ENCODE measurements at places on chromosomes 2 and 18. TPM values are rescaled to one million over a fixed set of nuclear protein-coding genes. Genes with fewer than 3 reads are reported as not detected.

DNA sequence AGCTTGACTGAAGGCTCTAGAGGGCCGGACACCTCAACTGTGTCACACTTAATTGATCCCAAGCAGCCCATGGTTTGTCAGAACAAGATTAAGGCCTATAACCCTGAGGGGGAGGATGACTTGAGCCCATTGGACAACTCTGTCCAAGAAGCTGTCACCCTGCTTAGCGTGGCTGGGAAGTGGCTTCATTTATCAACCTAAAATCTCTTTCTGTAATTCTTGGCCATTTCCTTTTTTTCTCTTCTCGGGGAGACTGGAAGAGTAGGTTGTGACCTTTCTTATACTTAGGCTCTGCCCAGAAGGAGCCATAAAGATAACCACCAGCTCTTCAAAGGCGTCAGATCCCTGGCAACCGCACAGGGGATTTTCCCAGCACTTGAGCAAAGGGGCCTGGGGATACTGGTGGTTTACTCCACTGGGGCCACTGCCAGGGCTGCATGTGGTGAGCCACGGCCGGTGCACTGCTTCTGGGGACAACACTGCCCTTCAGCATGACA is 265.5 kb downstream of the CYRIA start:
- H3K27ac ChIP-seq: no peak overlapping the region
- H3K27me3 ChIP-seq: no peaks in the 10 kb centered on the region
- no peaks in the 10 kb centered on the region for H3K36me3 ChIP-seq
- DNase-seq: no peak

The ZNF804A gene
- total RNA-seq: not detected

The STPG4 gene
- 0.25 TPM for total RNA-seq

GRCh38 chr2:20080428-20080827 is 29.0 kb upstream of the LAPTM4A start:
- no peak overlapping the region for H3K27ac ChIP-seq
- H3K4me3 ChIP-seq: no peak overlapping the region
- H3K27me3 ChIP-seq: peaks cover 3% of the 10 kb centered on the region
- DNase-seq: no peak
- 0 out of 2 replicates have a peak, but pooled peaks cover 6% of the 10 kb centered on the region for H3K4me1 ChIP-seq

DNA sequence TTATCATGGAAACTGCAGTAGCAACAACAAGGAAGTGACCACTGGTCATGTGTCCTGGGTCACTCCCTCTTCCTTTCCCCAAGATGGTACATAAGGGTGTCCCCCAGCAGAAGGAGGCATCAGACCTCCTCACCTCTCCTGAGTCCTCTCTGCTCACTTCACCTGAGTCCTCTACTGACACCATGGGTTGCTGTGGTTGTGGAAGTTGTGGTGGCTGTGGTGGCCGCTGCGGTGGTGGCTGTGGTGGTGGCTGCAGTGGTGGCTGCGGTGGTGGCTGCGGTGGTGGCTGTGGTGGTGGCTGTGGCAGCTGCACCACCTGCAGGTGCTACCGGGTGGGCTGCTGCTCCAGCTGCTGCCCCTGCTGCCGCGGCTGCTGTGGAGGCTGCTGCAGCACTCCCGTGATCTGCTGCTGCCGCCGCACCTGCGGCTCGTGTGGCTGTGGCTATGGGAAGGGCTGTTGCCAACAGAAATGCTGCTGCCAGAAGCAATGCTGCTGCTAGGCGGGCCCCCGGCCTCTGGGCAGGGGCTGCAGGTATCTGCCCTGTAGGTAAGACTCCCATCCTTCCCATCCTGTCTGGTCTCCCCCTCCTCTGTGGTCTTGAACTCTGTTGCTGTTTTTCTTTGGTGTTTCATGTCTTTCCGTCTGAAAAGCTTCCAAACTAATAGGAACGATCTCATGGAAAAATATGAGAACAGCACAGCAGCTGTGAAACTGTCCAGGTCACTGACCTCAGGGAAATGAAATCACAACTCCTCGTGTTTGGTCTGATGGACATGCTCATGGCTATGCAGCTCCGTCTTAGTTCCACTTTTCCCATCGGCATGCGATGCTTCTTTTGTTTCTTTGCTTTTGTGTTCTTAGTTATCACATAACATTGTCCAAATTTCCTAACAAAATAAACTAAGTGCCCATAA is at the start of gene SCYGR4:
SCYGR4 (plus strand) TSS at position 183 of the 915 bp plus-strand sequence; CDS start at position 183, 0 bp downstream.
- H3K36me3 ChIP-seq: no peaks in the 10 kb centered on the region
- H3K4me1 ChIP-seq: peaks cover 7% of the 10 kb centered on the region
- peaks cover 4% of the 10 kb centered on the region for H3K27me3 ChIP-seq
- peak within 1 kb of the TSS; percentile 36 for H3K4me3 ChIP-seq
- H3K27ac ChIP-seq: no peak within 1 kb of the TSS

The ERICH2 gene
- total RNA-seq: not detected

The CNDP2 gene
- 83.3 TPM for total RNA-seq

DNA sequence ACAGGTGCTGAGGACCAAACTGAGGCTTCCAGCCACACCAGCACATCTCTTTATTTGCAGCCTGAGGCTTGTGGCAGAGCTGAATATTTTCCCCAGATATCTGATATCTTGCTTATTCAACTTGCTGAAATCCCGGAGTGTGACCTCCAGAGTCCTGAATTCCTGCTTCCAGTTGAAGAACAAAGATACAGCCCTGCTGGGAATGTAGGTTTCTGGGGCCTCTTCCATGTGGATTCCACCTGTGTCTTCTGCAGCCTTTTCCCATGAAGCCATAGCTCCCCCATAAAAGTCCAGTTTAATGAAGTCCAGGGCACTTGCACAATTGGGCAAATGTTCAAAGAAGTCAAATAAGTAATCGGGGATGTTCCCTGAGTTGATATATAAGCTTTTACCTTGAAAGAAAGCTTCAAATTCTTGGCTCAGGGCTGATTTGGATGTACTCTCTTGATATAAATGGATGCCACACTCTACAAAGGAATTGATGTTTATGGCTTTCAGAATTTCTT is 14.9 kb downstream of the NLRC4 start:
- H3K4me1 ChIP-seq: peaks cover 15% of the 10 kb centered on the region
- DNase-seq: no peak
- H3K36me3 ChIP-seq: no peaks in the 10 kb centered on the region

DNA sequence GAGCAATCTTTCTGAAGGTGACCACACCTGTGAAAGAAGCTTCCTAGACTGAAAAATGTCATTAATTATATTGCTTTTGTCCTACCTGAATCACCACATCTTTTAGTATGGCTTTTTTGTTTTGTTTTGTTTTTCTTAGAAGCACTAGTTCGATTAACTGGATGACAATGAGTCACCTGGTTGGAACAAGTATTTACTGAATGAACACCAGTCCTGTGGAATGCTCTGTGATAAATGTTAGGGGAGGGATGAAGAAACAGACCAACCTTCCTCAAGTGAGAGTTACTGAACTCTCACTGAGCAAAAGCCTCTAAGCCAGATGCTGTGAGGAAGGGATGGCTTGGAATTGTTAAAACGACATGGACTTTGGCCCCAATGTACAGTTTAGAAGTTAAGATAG is 26.8 kb upstream of the DCC start:
- H3K4me1 ChIP-seq: no peaks in the 10 kb centered on the region
- no peak for DNase-seq
- H3K27me3 ChIP-seq: no peaks in the 10 kb centered on the region
- H3K27ac ChIP-seq: no peak overlapping the region
- no peak overlapping the region for H3K4me3 ChIP-seq
- no peaks in the 10 kb centered on the region for H3K36me3 ChIP-seq

DNA sequence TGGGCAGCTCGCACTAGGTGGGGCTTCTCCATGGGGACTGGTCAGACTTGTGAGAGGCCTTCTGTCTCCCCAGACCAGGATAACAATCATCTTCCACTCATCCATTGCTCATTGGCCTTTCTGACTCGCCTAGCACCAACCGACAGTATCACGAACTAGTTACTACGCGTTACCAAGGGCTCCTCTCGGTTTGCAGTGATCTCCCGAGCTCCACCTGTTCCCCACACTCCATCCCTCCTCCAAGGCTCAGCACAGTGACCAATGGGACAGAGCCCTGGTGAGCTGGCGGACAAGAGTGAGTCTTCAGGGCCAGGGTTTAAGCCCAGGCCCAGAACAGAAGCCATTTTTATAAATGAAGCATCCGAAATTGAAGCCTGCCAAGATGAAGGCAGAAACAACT is 42.8 kb upstream of the SMAD7 start:
- peak; percentile 57 for DNase-seq
- peak overlapping the region; percentile 84 for H3K4me3 ChIP-seq
- H3K36me3 ChIP-seq: no peaks in the 10 kb centered on the region
- H3K27ac ChIP-seq: peak overlapping the region; percentile 100
- H3K4me1 ChIP-seq: peaks cover 77% of the 10 kb centered on the region

The ZNF396 gene
- 0.66 TPM for total RNA-seq

DNA sequence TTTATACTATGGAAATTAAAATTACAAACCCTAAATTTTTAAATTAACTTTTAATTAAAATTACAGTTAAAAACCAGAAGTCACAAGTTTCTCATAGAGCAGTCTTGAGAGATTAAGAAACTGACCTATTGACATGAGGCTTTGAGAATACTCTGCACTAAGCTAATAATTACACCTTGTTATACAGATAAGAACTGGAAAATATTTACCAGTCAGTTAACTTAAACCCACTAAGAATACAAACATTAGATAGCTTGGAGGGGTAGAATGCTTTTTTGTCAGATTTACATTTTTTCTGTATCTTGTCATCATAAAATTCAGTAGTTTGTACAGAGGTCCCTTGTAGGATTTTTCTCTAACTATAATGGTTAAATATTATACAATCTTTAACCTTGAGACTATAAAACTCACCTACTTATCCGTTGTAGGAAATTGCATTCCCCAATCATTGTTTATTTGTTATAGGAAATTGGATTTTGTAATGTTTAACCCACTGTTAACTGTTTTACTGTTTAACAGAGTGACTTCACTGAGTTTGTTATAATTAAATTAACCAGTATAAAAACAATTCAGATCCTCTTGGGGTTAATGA is 219.7 kb upstream of the PKDCC start:
- H3K4me1 ChIP-seq: no peaks in the 10 kb centered on the region
- peaks cover 2% of the 10 kb centered on the region for H3K27me3 ChIP-seq
- no peak overlapping the region for H3K4me3 ChIP-seq
- DNase-seq: no peak

- DNase-seq: no peak
- peaks cover 1% of the 10 kb centered on the region for H3K27me3 ChIP-seq
- H3K4me3 ChIP-seq: no peak overlapping the region
- H3K36me3 ChIP-seq: no peaks in the 10 kb centered on the region
- no peak overlapping the region for H3K27ac ChIP-seq
- peaks cover 12% of the 10 kb centered on the region for H3K4me1 ChIP-seq
Observed at GRCh38 chr2:18403921-18404522, 156.4 kb downstream of the RDH14 start.

The GKN2 gene
- not detected for total RNA-seq

DNA sequence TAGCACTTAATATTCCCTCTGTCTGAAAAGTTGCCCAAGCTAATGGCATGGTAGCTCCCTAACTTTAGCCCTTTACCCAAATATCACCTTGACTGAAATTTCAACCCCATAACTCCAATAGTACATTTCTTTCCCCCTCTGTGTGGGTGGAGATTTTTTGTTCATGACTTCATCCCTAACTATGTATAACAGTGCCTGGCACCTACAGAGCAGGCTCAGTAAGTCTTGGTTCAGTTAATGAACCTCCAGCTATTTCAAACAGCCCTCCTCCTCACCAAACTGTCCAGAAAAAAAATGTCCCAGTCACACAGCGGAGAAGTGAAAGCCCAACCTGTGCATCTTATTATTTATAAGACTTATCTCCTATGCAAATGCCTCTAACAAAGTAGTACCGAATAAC is 18.6 kb downstream of the BUB1 start:
- H3K4me1 ChIP-seq: peaks cover 27% of the 10 kb centered on the region
- H3K27ac ChIP-seq: no peak overlapping the region
- peaks cover 16% of the 10 kb centered on the region for H3K36me3 ChIP-seq
- no peak for DNase-seq
- no peak overlapping the region for H3K4me3 ChIP-seq
- H3K27me3 ChIP-seq: no peaks in the 10 kb centered on the region
